ENCODE measurements at places on chromosomes 1 and 21. TPM values are rescaled to one million over a fixed set of nuclear protein-coding genes. Genes with fewer than 3 reads are reported as not detected.

CYP2J2 gene
- 0.70 TPM for total RNA-seq

CRYBG2 gene
- total RNA-seq, result 2.9 TPM

EVA1C gene
- 13.4 TPM for total RNA-seq

ESPN gene
- total RNA-seq, result 0.23 TPM

RNU1-2 gene
- 907 TPM for total RNA-seq

SDHB gene
- total RNA-seq, result 155 TPM

SLC35D1 gene
- 14.8 TPM for total RNA-seq

Data from activated CD8-positive, alpha-beta memory T cell treated with anti-CD3 and anti-CD28 coated beads for 36 hours (primary cell).